Thymus (tissue), 14 donors: ENCODE measurements at places on chromosomes 7 and 10.
A peak's percentile ranks its signal among the peaks of the same experiment; 100 is the strongest.

GRCh38 chr7:141003172-141004065 lies 11.3 kb downstream of the MRPS33 start:
- DNase-seq = no peak

- DNase-seq = no peak
These were observed 122.8 kb upstream of the GDF10 start for GRCh38 chr10:47176903-47177868.

- DNase-seq = no peak
These were observed 17.8 kb downstream of the NPSR1 start for GRCh38 chr7:34675749-34676374.

DNA sequence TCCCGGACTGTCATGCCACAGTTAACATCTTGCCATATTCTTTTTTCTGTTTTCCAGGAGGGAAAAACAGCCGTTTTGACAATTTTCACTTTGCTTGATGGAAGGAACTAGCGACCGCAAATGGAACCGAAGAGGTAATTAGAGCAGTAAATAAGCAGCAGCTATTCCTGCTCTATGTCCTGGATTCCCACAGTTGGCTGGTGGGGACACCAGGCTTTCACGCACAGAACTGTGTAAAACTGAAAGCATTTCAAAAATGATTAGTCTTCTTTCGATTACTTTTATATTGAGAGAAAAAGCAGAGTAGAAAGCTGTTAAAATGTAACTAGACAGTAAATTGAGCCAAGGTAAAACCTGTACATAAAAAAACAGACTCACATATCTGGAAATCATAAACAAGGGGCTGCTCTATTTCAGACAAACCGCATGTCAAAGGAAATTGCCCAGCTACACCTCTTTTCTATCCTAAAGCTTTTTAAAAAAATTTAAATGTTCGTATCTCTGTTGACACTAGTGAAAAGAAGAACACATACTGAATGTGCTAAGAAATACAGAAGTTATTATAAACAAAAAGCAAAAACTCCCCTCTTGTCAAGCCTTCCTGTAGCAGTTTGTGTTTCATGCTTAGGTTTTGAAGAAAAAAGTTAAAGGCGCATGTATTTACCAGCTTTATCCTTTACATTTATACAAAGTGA lies 93.4 kb downstream of the RNF216 start:
- no peak for DNase-seq

DNA sequence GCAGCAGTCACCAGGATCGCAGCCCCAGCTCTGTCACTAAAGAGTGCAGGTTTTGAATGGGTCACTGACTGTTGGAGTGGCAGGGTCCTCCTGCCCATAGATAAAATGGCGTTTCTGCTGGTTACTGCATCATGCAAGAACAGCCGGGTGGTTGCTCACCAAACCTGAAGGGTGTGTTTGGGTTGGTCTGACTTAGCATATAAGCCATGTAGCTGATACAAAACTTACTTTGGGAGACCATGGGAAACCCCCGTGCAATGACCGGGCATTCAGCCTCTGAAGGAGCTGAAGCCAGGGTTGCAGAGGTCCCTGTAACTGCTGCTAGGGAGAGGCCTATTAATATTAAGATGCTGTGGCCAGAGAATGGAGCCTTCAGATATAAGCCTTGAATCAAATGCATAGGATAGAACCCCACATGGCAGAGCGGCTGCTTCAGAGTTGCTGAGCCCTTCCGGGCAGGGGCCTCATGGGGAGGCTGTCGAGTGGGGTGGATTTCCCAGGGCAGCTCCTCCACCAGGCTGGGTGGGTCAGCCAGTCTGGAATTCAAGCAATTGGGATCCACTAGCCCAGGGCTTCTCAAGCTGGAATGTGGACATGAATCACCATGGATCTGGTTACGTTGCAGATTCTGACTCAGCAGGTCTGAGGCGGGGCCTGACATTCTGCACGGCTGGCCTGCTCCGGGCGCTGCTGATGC lies 70.9 kb upstream of the CTBP2 start:
- DNase-seq = no peak

GRCh38 chr7:30796105-30796869 lies 25.1 kb downstream of the MINDY4 start:
- DNase-seq = peak; percentile 38

- DNase-seq = no peak
These were observed 37.8 kb downstream of the SEM1 start for GRCh38 chr7:96671854-96672253.

- no peak for DNase-seq
These were observed 8.5 kb upstream of the BAG3 start for GRCh38 chr10:119642556-119643111.

DNA sequence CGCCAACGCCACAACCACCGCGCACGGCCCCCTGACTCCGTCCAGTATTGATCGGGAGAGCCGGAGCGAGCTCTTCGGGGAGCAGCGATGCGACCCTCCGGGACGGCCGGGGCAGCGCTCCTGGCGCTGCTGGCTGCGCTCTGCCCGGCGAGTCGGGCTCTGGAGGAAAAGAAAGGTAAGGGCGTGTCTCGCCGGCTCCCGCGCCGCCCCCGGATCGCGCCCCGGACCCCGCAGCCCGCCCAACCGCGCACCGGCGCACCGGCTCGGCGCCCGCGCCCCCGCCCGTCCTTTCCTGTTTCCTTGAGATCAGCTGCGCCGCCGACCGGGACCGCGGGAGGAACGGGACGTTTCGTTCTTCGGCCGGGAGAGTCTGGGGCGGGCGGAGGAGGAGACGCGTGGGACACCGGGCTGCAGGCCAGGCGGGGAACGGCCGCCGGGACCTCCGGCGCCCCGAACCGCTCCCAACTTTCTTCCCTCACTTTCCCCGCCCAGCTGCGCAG lies 424 bp downstream of the EGFR start:
- DNase-seq = no peak

DNA sequence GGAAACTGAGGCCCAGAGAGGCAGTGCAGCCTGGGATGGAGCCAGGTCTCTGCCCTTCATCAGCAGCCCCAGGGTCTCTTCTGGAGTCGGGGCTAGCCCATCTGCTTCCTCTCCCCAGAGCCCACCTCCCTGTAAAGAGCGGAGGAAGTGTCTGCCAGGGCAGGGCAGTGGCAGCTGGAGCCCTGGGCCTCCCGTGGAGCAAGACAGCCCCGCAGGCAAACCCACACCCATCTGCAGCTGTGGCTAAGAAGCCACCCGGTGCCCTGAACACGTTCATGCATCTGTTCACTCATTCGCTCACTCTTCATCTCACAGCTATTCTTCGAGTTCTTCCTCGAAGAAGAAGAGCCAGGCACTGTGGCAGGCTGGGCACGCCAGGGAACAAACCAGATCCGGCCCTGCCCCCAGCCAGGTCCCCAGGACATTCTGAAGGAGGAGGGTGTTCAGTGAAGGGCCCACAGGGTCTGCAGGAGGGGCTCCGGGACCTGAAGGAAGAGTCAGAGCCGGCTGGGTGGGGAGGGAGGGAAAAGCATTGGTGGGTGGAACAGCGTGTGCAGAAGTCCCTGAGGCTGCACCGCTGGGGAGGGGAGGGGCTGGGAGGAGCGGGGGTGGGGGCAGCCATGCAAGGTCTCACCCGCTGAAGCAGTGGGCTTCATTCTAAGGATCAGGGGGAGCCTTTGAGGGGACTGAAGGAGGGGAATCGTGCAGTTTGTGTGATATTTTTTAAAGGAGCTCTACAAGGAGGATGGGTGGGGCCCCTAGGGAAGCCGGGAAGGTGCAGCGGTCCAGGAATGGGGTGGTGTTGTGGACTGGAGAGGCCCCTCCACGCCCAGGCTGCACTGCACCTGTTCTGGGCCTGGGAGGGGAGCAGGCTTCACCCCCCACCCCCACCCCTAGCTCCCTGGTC lies 99.1 kb downstream of the UNCX start:
- no peak for DNase-seq

GRCh38 chr7:115749924-115750323 lies 280.6 kb downstream of the TFEC start:
- no peak for DNase-seq

DNA sequence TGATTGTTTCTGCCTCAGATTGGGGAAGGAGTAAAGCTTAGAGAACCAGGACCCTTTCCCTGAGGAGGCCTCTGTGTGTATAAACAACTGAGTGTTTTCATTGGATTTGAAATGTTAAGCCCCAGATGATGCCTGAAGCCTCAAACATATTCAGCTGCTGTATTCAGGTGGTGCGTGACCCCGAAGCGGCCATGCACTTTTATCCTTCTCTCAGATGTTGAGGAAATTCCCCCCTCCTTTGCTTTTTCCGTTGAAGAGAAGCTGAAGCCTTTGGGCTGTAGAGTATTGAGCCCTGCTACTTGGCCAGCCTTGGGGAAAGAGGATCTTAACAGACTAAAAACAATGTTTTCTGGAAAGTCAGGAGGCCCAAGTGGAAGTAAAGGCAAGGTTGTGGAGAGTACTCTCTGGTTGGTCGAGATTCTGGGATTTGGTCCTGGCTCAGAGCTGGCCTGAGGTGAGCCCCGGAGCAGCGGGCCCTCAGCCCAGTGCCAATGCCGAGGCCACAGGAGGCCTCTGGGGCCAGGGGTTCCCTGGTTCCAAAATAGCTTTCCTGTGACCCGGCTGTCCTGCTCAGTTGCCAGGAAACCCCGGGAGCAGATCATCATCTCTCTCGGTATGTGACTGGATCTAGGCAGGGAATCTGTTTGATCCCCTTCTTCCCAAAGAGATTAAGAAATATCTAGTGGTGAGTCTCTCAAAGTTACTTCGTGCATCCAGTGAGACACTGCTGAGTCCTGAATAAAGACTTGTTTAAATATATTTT lies 22.5 kb downstream of the FKBP6 start:
- DNase-seq = no peak

DNA sequence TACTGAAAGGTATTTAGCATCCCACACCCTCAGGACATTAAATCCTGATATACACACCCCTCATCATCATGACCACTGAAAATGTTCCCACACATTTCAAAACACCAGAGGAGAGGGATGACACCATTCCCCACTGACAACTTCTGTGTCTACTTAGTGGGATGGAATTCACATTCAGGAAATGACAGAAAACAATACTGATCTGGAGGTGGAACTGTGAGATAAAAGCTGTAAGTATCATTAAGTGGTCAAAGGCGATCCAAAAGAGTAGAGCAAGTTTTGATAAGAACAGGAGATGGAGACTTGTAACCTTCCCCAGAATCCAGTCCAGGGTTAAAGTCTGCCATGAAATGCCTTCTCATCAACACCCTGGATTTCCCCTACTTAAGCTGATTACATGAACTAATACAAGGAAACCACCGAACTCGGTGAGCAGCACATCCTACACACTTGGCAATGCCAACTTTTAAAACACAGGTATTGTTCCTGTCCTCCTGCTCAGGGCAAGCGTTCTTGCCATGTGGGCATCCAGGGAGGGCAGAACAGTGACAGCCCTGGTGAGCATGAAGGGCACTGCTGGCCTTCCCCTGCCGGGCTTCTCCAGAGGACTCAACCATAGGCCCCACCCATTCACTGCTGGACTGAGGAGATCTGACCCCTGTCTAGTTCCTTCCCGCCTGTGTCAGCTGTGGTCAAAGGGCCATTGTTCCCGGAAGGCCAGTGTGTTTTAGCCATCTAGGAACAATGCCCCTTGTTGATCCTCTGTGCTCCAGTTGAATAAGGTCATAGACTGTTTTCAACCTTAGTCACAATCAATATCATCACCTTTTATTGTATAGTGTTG lies 85.0 kb downstream of the SGMS1 start:
- no peak for DNase-seq

GRCh38 chr10:35079763-35080162 lies 10.4 kb downstream of the CUL2 start:
- DNase-seq = no peak

DNA sequence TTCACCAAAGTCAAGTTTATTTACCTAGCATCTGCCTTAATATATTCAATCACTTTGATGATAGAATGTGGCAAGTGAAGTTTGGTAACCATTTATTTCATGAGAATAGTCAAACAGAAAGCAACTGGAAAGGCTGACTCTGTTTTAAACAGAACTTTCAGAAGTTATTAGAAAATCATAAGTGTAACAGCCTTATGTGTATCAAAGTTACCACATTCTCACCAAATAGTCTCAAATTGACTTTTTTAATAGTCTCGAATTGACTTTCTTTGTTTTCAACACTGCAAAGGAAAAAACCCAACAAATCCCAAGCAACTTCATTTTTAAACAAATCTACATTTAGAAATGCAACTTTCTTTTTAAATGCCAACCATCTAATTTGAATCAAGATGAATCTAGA lies 29.5 kb downstream of the NAMPT start:
- no peak for DNase-seq

DNA sequence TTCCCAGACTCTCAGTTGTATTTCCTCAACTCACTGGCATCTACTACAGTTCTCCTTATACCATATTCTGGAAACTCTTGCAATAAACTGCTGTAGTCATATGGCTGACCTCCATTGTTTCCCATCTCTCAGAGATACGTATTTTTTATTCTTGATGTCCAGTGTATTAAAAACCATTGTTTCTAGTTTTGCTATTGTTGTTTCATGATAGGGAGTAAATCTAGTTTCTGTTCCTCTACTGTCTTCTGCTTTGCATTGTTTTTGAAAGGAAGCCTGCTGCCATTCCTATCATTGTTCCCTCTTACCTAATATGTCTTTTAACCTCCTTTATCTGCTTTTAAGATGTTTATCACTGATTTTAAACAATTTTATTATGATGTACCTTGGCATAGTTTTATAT lies 255.0 kb downstream of the ADK start:
- no peak for DNase-seq

DNA sequence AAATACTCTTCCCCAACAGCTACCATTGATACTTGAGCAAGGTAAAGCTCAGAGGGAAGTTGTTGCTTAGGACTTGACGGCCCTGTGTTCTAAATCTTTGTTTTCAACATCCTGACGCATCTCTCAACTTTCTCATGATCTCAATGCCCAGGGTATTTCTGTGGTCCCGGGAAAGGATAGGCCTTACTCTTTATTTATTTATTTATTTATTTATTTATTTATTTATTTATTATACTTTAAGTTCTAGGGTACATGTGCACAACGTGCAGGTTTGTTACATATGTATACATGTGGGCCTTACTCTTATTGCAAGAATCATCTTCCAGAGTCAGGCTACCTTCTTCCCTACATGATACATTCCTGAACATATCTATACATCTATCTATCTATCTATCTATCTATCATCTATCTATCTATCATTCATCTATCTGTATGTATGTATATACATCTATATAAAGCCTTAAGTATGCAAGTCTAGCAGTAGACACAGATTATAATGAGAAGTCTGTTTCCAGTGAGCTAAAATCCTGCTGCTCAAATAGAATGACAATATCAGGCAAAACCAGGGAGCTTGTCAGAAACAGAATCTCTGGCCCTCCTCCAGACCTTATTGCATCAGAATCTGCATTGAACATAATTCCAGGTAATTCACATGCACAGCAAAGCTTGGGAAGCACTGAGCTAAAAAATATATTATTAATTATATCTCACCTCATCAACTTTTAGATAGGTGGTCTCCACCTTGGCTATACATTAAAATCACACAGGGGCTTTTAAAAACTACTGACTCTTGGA lies 12.2 kb upstream of the CPA5 start:
- no peak for DNase-seq

- no peak for DNase-seq
These were observed 73.3 kb downstream of the SKIDA1 start for GRCh38 chr10:21452203-21452602.
